ENCODE measurements at places on chromosomes 5 and 9.

GRCh38 chr9:69946800-69947437 is 96.7 kb upstream of the MAMDC2 start:
- DNase-seq: no peak

GRCh38 chr9:36941441-36941840 is 92.6 kb downstream of the PAX5 start:
- no peak for DNase-seq

GRCh38 chr5:32083981-32084430 is 90.1 kb downstream of the GOLPH3 start:
- no peak for DNase-seq

DNA sequence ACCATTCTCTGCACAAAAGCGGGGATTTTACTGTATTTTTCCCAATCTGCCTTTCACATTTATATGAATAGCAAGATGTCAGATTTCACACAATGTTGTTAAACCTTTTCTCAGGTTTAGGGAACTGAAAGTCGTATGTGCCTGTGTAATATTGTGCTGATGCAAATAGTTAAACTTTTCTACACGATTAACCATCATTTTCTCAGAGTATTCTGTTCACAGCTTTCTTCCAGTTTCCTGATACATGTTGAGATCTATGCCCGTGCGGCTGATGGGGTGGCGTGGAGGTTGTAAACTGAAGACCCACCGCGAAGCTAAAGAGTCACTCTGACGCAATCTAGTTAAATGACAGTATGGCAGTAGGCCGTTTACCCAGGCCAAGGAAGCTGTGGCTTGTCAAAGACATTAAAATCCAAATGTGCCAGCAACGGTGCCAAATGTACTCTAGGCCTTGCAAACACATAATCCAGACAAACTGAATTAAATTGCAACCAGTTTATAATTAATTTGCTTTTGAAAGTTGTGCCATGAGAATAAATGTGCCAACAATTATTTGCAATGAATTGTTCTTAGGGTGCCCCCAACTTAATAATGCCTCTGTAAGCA is 145.7 kb downstream of the EBF1 start:
- no peak for DNase-seq

DNA sequence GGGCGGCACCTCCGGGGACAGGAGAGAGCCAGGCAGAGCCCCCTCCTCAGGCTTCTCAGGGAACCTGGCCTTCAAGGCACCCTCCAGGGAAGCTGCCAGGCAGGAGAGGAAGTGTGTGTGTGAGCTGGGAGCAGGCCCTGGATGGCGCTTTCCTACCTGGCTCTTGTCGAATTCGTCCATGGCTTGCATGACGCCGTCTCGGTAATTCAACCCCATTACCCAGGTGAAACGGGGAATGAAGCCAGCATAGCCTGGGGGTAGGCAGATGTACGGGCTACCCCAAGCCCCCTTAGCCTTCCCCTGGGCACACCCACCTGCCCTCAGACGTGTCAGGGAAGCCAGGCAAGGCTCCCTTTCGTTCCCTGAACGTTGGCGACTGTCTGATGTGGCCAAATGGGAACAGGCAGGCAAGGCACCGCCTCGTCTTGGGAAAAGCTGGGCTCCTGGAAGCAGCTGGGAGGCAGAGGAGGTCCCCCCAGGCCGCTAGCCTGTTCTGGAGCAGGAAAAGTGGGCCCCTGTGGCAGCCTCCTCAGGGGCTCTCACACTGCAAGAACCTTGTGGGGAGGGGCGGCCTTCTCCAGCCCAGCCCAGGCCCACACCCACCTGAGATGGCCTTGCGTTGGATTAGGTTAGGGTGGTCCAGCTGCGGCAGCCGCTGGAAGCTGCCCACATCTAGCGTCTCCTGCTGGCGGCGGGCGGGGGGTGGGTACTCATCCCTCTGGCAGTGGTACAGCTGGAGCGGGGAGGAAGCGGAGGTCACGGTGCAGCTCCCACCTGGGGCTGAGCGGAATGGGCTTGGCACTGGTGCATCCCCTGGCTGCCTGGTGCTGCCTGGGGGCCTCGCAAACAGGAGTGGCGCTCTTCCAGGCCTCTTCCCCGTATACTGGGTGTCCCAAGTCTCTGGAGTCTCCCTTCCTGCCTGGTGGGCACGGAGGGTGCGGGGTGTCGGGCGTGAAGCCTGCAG is 3.7 kb downstream of the TUBB4B start:
- no peak for DNase-seq

GRCh38 chr5:89560696-89561095 is 677.7 kb upstream of the MEF2C start:
- no peak for DNase-seq

DNA sequence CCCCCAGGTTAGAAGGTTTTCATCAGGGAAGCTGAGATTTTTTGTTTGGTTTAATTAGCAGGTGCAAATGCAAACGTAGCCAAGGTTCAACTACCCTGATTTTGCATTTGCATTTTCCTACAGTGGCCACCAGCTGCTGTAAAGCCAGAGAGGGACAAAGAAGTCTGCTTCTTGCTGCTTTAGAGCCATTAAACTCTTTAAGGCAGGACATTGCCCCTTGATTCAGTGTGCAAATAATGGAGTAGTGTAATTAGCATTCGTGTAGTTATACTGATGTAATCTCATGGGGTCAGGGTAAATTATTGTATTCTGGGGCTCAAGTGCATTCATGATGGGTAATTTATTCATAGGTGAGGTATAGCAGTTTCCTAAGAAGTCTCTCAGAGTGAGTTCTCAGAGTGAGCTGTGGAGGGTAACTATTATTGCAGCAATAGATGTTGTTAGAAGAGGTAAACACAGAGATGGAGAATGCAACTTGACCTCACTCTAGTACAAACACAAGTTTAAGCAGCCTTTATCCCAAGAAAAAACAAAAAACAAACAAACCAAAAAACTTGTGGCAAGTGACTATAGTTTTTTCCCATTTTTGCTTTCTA is 526.5 kb downstream of the KIF4B start:
- DNase-seq: no peak

DNA sequence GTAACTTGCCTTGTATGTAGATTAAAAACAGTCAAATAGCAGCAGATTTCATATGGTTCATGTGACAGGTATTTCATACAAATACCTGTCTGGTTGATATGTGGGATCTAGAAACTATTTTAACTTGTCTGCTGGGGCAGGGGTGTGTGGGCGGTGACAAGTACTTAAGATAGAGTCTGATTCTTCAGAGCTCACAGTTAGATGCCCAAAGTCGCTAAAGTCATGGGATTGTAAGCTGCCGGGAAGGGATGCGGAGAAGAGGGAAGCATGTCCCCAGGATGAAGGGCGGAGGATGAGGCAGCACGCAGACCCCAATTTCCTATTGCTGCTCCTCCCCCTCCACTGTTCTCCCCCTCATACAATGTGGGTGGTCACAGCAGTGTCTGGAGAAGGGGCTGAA is 13.3 kb downstream of the ANXA6 start:
- DNase-seq: no peak
